ENCODE measurements at places on chromosomes 12 and 14. TPM values are rescaled to one million over a fixed set of nuclear protein-coding genes. Genes with fewer than 3 reads are reported as not detected.

- H3K4me3 ChIP-seq, result no peak overlapping the region
- peaks cover 8% of the 10 kb centered on the region for H3K27me3 ChIP-seq
- H3K27ac ChIP-seq, result no peak overlapping the region
- peaks cover 3% of the 10 kb centered on the region for H3K4me1 ChIP-seq
- H3K36me3 ChIP-seq, result no peaks in the 10 kb centered on the region
Measured at GRCh38 chr14:34065690-34066391, 115.0 kb upstream of the EGLN3 start.

SRGAP1 gene
- total RNA-seq, result 0.21 TPM

GRCh38 chr12:76881142-76881541, 2.3 kb upstream of the CSRP2 start:
- no peak overlapping the region for H3K4me3 ChIP-seq
- H3K4me1 ChIP-seq, result peaks cover 14% of the 10 kb centered on the region
- H3K27me3 ChIP-seq, result peaks cover 26% of the 10 kb centered on the region
- H3K36me3 ChIP-seq, result no peaks in the 10 kb centered on the region
- no peak overlapping the region for H3K27ac ChIP-seq

GRCh38 chr14:22500525-22500924, 88.5 kb downstream of the DAD1 start:
- peak overlapping the region; percentile 84 for H3K4me3 ChIP-seq
- peaks cover 93% of the 10 kb centered on the region for H3K36me3 ChIP-seq
- H3K27ac ChIP-seq, result peak overlapping the region; percentile 99
- DNase-seq, result no peak

DNA sequence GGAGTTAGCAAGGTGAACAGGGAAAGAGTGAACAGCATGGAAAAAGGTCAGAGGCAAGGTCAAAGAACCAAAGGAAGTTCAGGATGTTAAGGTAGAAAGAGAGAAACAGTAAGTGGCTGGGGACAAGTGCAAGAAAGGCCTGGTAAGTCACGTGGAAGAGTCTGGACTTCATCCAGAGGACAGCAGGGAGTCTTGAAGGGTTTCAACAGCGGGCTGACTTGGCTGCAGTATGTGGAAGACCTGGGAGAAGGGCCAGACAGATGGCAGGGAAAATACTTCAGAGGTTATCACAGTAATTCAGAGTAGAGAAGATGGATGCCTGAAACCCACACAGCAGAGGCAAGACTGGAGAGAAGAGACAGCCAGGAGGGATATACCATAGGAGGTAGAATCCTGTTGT, 34.0 kb downstream of the CIT start:
- H3K4me3 ChIP-seq, result no peak overlapping the region
- DNase-seq, result no peak
- H3K27me3 ChIP-seq, result no peaks in the 10 kb centered on the region
- no peak overlapping the region for H3K27ac ChIP-seq
- no peaks in the 10 kb centered on the region for H3K4me1 ChIP-seq

- no peak for DNase-seq
- no peak overlapping the region for H3K4me3 ChIP-seq
- H3K27ac ChIP-seq, result no peak overlapping the region
- H3K4me1 ChIP-seq, result peaks cover 14% of the 10 kb centered on the region
Measured at GRCh38 chr12:57119294-57120085, 8.3 kb upstream of the STAT6 start.

PIWIL1 gene
- not detected for total RNA-seq

All from activated CD4-positive, alpha-beta T cell treated with anti-CD3 and anti-CD28 coated beads for 36 hours (primary cell).